ENCODE measurements at places on chromosomes 4 and X. TPM values are rescaled to one million over a fixed set of nuclear protein-coding genes. Genes with fewer than 3 reads are reported as not detected.

DNA sequence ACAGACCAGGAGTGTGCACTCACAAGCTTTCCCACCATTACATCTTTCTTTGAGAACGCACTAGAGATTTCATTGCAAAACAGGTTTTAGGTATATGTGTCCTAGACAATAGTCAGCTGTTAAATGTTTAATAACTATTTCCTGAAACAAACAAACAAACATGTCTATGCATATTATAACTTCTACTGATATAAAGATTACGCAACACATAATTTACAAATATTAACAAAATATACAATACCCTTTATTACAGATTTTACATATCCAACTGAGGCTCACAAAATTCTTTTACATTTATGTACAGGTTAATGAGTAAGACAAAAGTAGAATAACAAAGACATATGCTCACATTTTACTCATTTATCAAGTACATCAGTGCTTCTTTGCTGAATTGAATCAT, 1554.0 kb upstream of the PCDH10 start:
- DNase-seq, result no peak

- no peak for DNase-seq
These were observed 57.3 kb downstream of the APBB2 start for GRCh38 chr4:41157009-41157408.

RAB33A gene
- 1.6 TPM for total RNA-seq

DNA sequence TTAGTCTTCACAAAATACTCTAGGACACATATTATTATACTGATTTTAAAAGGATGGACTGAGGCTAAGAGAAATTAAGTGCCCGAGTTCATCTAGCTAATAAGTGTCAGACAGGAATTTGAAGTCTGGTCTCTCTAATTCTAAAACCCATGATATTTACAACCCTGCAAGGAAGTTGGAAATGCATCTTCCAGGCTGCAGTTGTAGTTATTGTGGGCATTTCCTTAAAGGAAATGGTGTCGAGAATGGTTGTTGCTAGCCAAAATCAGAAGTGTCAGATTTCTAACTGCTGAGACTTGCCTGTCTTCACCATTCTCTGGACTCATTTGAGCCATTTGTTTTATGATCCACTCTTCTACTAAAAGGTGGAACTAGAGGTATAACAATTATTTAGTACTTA, 82.5 kb downstream of the FAT4 start:
- no peak for DNase-seq

GRCh38 chr4:138438608-138439007, 196.5 kb upstream of the SLC7A11 start:
- DNase-seq, result peak; percentile 47

DNA sequence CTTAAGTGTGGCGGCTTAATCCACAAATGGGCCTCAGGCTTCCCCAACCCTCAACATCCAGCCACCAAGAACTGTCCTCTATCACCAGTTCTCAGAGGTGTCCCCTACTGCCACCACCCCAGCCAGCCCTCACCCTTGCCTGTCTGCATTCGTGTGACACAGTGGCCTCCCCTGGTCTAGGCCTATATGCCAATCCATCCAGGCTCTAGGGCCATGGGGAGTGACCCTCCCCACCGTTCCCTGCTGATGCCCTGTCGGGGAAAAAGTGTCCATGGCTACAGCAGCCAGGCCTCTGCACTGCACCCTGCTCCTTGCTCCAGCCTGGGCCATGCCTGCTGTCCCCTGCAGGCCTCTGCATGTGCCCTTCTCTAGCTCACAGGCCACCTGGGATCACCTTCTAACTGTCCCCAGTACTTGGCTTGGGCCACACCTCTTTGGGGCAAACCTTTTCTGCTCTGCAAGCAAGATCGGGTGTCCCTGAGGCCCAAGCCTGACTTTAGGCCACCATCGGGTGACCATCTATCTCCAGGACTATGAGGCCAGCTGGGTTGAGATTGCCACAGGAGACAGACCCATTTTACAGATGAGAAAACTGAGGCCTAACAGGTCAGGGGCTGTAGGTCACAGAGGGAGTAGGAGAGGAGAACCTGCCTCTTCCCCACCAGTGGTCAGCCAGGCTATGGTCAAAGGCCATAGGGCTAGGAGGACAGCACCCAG, 75.8 kb downstream of the JAKMIP1 start:
- DNase-seq, result no peak

Data from IMR-90 (cell line).